ENCODE measurements at places on chromosomes 6 and 20. TPM values are rescaled to one million over a fixed set of nuclear protein-coding genes. Genes with fewer than 3 reads are reported as not detected.

GRCh38 chr20:21048841-21049273 lies 57.3 kb downstream of the LINC00237 start:
- DNase-seq = no peak

EYS gene
- total RNA-seq = not detected

SPTLC3 gene
- 83.0 TPM for total RNA-seq

DNA sequence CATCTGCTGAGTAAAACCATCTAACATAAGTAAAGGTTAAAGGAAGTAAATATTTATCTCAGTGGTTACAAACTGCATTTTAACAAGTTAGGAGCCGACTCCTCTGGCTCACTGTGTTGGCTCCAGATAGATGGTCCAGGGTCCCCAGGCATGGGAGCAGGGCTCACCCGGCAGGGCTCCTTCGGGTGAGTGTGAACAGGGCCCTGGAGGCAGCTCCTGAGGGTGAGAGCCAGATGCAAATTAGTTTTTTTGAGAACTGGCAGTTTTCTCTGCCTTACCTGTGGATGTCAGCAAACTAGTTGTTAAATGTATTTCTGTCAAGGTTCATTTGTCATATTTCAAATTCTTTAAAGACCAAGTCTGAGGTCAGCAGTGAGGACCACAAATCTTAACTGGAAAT lies 21.5 kb downstream of the TPBG start:
- DNase-seq = no peak

- DNase-seq = no peak
Measured at GRCh38 chr20:45061244-45061643, 39.7 kb downstream of the KCNS1 start.

DNA sequence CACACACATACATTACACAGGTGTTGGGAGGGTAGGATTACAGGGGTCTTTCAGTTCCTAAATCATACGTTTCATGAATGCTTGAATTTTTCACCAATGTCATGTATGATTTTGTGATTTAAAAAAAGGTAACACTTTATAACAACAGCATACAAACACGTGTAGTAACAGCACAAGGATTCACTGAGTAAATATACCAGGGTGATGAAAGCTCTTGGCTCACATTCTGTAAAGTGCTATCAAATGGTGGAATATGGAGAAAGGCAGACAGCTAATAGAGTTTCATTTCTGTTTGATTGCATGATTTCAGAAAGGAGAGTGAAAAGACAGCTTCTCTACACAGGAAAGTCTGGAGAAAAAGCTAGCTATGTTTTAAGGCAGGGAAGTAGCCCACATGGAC lies 231.9 kb downstream of the CD83 start:
- no peak for DNase-seq

- no peak for DNase-seq
Measured at GRCh38 chr6:43331891-43332290, 23.3 kb upstream of the CRIP3 start.
